Sciatic nerve (tissue), 2 donors: ENCODE measurements at places on chromosomes 7 and 10. TPM values are rescaled to one million over a fixed set of nuclear protein-coding genes. Genes with fewer than 3 reads are reported as not detected.

- DNase-seq: no peak
Measured at GRCh38 chr10:42888504-42889095, 106.0 kb downstream of the BMS1 start.

DNA sequence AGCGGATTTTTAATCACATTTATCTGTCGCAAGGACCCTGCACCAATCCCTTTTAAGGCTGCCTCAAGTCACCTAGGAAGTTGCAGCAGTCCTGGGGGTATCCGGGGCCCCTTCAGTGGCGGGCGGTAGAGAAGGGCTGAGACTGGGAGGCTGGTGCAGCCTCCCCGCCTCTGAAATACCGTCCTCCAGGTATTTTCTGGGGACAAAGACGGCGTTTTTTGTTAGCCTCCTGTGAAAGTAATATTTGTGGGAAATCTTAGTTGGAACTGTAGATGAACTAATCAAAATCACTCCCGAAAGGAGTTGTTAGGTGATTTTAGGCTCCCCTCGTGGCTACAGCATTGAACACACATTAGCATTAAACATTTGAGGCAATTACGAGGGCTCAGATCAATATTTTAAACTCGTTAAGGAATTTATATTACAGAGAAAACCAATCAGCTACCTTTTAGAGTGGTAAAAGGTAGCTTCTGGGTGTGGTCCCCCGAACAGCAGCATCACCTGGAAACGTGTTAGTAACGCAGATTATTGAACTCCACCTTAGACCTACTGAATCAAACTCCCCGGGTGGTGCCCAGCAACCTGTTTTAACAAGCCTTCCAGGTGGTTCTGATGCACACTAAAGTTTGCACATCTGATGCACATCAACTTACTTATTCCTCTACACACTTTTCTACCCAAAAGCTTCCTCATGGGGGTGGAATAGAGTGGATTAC lies 530 bp upstream of the ANXA7 start:
- DNase-seq: no peak

MTURN gene
- 189 TPM for total RNA-seq

EZH2 gene
- total RNA-seq: 4.4 TPM

GRCh38 chr10:126448091-126448490 lies 59.8 kb upstream of the ADAM12 start:
- no peak for DNase-seq

DNA sequence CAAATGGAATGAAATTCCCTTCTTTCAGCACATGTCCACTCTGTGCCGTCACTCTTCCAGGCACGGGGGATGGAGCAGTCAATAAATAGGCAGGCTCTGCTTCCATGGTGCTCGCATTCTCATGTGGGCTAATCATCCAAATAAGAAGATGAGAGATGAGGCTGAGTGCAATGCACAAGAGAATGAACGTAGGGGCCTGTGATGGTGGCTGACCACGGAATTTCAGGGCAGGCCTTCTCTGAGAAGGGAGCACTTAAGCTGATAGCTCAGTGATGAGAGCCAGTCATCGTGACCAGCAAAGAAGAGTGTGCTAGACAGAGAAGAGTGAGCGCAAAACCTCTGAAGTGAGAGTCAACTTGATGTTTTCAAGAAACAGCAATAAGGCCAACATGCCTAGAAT lies 47.9 kb downstream of the TAF3 start:
- no peak for DNase-seq

- no peak for DNase-seq
Measured at GRCh38 chr7:113285411-113285810, 167.1 kb upstream of the SMIM30 start.
